Effector CD4-positive, alpha-beta T cell (primary cell): ENCODE measurements at places on chromosomes 7 and 10.

DNA sequence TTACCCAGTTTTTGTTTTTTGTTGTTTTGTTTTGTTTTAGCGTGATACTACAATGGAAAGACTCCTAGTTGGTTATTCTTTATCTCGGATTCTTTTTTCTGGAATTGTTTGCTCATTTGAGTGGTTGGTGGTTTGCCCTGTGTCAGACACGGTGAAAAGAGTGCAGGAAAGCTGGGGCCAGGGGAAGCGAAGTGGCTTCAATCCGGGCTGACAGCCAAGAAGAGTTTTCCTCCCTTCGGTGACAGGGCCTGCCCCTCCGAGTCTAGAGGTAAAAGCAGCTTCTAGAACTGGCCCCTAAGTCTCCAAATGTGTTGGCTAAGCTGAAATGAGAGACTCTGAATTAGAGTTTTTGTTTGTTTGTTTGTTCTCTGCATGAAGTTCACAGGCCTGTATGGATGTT, 5.7 kb upstream of the AP5Z1 start:
- DNase-seq, result no peak

DNA sequence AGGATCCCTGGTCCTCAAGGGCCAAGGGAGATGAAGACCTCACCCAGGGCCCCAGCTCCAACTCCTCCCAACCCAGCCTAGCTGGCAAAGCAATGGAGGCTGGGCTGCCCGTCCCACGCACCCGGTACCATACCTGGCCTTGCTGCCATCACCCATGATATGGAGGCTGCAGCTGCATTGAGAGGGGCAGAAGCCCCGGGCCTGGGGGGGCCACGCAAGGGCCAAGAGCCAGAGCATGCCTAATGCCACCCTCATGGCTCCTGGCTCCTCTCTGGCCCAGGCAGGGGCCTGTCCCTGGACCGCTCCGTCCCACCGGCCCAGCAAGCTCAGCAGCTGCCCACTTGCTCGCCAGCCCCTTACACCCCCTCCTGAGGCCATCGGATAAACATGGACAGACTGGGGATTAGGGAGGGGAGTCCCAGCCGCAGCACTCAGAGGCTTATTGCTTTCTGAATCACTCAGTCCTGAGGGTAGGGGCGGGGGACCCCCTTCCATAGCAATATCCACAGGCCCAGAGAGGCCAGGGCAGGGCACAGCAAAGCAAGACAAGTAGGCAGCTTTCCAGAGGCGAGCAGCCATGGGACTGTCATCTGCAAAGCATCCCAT, at the start of gene LRIT1:
LRIT1 (minus strand) TSS at position 362 of the 606 bp plus-strand sequence; CDS start at position 255, 107 bp downstream.
- DNase-seq, result no peak

DNA sequence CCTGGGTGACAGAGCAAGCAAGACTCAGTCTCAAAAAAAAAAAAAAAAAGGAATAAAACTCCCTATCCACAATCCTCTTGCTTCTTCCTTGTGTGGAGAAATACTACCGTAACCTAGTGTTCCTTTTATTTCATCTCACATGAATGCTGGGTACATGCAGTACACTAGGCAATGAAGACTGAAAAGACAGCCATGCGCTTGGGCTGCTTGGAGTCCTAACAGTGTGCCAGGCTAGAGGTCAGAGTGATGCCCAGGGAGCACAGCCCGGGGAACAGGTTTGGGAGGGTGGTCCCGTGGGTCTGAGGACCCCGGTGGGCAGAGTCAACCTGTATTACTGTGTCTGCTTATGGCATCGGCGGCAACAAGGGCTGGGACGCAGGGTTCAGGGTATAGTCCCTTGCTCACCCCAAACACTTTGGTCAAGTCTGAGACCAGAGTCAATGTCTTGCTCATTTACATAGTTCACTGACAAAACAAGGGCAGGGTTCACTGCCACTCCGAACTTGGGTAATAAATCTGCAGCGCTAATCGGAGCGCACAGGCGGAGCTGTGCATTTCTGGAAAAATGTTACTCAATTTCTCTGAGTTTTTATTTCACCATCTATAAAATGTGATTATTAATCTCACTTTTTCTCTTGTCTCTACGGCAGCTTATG, 118.0 kb downstream of the CLEC2L start:
- no peak for DNase-seq

GRCh38 chr10:59879363-59879913, 26.9 kb downstream of the CCDC6 start:
- DNase-seq, result no peak

DNA sequence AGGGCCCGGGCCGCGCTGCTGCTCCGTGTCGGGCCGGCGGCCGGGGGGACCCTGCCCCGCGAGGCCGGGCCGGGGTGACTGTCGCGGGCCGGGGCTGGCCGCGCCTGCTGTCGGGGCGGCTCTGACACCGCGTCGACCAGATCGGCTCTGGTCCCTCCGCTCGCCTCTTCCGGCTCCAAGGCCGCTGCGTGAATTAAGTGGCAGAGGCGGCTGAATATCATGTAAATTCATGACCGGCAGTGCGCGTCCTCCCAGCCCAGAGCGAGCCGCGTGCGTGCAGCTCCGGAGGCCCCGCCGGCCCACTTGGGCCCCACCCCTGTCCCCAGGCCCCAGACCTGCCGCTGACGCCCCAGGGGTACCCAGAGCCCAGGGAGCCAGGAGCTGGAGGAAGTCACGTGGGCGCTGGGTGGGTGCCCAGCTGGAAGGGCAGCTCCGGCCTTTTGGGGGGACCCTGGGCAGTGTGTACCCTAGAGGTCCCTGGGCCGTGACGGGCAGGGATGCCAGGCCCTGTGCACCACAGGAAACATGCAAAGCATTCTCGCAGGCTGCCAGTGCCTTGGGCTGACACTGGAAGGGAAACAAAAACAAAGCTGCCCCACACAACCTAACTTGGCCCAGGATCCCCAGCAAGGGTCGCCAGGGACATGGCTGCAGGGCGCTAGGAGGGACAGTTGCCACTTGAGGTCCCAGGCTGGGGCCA, 584.0 kb upstream of the MKI67 start:
- DNase-seq, result no peak

GRCh38 chr7:152636441-152636840, 39.5 kb downstream of the XRCC2 start:
- no peak for DNase-seq

- no peak for DNase-seq
These were observed 22.7 kb upstream of the IKZF1 start for GRCh38 chr7:50281680-50282445.

DNA sequence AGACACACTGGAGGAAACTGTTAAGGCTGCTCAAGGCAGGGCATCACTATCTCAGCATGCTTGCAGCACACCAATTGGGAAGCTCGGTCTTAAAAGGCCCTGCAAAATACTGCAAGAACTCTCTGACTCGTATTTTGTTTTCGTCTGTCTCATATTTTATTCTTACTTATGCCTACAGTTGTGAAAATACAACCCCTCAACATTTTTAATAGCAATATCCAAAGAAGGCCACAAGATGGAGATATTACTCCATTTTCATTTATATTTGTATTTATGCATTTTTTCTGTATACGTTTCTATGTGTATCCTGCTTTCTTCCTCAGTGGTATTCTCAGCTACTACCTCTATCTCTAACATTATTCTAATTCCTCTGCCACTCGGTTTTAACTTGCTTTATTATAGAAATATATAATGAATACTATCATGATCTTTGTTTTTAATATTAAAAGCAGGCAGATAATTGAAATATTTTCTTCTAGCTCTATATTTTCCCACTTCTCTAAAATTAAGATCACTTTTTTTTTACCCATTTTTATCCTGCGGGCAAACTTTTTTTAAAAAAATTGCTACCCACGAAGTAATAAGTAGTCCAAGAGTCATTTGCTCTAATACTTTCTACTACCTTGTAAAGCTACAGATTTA, 10.0 kb downstream of the DNAJC1 start:
- no peak for DNase-seq

DNA sequence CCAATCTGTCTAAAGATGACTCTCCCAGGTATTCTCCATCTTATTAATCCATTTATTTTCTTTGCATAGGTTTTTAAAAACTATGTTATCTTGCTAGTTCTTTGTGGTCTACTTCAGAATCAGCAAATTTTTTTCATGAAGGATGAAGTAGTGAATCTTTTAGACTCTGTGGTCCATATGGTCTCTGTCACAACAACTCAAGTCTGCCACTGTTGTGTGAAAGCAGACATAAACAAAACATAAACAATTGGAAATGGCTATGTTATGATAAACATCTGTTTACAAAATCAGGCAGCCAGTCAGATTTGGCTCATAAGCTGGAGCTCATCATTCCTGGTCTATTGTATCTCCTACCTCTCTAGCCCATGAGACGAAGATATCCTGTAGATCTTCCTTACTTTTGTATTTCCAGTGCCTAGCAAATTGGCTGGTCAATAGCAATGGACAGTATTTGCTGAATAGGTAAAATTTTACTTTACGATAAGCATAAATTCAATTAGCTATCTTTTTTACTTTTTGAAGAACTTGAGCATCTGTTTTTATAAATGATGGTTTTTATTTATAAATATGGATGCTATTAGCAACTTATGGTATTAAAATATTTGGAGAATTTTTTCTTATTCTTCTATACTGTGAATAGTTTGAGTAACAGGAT, 104.6 kb upstream of the SGCE start:
- DNase-seq, result no peak
